ENCODE measurements at places on chromosomes 6 and 20.

GRCh38 chr6:46906776-46907175, 15.0 kb downstream of the ADGRF5 start:
- DNase-seq: no peak

DNA sequence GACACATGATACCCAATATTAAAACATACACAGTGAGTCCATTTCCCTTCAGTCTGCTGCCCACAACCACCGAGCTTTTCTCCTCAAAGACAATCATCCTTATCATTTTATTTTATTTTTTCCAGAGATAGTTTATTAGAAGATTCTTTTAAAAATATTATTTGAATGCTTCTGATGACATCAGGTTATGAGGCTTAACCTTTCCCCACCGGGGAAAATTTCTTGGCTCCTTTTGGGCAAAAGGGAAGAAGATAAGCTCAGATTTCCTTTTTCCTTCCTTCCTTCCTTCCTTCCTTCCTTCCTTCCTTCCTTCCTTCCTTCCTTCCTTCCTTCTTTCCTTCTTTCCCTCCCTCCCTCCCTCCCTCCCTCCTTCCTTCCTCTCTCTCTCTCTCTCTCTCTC, 149.5 kb upstream of the CITED2 start:
- no peak for DNase-seq

GRCh38 chr6:28864326-28864923, 59.4 kb downstream of the TRIM27 start:
- no peak for DNase-seq

DNA sequence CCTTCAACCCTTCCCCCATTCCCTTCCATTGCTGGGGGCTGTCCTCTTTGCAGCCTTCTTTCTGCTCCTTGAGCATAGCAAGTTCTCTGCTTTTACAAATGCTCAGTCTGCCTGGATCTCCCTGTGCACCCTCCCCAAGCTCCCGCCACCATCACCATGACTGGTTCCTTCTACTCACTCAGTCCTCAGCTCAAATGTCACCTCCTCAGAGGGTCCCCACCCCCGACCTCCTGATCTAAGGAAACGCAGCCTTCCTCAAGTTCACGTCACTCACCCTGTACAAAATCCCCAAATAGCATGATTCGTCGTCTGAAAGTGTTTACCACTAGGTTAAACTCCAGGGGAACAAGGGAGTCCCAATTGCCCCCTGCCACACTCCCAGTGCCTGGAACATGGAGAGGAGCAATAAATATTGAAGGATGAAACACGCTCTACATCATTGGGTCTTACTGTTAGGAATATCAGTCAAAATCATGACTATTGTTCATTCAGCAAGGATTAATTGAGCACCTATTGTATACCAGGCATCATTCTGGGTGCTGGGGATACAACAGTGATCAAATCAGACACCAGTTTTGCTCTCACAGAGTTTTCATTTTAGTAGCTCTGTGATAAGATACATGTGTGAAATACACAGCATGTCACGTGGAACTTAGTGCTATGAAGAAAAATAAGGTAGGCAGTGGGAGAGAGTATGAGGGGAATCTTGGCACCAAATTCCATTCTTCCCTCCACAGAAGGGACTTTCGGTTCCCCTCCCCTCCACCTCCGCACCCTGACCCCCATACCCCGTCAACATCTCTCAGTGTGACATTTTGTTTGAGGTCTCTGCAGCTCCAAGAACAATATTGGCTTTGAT, 15.6 kb downstream of the TP53RK start:
- no peak for DNase-seq

DNA sequence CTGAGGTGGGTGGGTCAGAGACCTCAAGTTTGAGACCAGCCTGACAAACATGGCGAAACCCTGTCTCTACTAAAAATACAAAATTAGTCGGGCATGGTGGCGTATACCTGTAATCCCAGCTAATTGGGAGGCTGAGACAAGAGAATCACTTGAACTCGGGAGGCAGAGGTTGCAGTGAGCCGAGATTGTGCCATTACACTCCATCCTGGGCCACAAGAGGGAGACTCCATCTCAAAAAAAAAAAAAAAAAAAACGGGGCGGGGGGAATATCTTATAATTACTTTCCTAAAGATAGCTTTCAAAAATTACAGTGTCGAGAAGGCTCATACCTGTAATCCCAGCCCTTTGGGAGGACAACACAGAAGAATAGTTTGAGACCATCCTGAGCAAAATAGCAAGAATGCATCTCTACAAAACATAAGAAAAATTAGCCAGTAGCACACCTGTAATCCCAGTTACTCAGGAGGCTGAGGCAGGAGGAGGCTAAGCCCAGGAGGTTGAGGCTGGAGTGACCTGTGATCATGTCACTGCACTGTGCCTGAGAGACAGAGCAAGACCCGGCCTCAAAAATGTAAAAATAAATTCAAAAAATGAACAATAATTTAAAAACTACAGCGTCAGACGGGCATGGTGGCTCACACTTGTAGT, 25.8 kb downstream of the CBFA2T2 start:
- DNase-seq: peak; percentile 49

DNA sequence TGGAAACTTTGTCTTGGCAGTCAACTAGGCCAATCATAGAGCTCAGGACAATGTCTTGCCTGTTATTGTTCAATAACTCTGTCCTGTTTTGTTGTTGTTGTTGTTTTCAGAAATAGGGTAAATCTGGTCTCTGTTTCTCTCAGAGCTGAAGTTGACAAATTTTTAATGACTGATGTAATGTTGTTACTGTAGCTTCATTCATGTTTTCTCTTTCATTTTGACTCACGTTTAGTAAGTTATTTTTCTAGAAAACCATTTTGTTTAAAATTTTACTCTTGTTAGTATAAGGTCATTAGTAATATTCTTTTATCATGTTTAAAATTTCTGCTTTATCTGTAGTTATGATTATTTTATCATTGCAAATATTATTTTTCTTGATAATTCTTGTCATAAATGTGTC, 51.6 kb upstream of the GRIK2 start:
- DNase-seq: no peak

DNA sequence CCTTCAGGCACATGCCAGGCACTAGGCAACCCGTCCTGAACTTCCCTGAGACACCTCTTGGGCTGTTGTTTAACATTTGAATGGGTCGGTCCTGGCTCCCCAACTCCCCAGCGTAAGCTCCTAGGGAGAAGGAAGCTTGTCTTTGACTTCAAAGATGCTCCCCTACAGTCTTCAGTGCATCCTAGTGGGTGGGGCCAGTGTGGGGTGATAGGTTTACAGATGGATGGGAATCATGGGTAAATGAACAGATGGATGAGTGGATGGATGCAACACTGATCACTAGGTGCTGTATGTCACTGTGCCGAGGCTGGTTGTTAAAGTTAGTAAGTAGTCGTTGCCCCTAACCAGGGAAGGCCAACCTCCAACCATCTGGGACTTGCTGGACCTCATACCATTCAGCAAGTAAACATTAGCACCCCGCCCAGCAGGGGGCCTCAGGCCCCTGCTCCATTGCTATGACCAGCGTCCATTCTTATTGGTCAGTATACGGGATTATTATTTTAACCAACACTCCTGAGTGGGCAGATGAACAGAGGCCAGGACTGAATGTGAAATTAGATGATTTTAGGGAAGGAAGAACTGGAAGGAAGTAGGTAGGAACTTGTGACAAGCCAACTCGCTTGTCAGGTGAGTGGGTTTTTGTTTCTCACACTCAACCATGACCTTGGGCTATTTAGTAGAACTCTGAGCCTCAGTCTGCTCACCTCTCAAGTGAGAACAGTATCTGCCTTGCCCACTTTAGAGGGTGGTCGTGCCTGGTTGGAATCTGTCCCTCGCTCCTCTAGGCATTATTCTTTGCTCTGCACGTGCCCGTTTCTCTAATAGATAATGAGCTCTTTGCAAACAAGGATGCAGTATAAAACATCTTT, 82.9 kb upstream of the FOXP4 start:
- DNase-seq: peak; percentile 55

DNA sequence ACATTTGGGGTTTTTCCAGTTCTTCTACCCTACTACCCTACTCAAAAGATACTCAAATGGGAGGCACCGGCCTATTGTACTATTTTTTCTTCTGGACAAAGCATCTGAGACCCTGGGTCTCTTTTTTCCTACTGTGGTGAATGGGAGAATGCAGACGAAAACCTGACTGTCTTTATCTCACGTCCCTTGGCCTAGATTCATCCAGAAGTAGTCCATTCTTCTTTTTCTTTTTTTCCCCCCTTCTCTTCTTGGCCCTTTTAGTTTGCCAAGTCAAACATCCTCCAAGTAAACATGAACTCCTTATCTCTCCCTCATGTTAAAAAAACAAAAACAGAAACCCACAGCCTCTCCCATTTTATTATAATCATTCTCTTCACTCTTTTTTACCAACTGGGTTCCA, 8.7 kb upstream of the ILRUN start:
- DNase-seq: no peak

GRCh38 chr6:158571826-158572652, 12.1 kb downstream of the TMEM181 start:
- DNase-seq: no peak

GRCh38 chr20:39903806-39904465, 785.1 kb downstream of the MAFB start:
- no peak for DNase-seq

GRCh38 chr6:156662025-156662445, 115.1 kb upstream of the ARID1B start:
- DNase-seq: peak; percentile 52

DNA sequence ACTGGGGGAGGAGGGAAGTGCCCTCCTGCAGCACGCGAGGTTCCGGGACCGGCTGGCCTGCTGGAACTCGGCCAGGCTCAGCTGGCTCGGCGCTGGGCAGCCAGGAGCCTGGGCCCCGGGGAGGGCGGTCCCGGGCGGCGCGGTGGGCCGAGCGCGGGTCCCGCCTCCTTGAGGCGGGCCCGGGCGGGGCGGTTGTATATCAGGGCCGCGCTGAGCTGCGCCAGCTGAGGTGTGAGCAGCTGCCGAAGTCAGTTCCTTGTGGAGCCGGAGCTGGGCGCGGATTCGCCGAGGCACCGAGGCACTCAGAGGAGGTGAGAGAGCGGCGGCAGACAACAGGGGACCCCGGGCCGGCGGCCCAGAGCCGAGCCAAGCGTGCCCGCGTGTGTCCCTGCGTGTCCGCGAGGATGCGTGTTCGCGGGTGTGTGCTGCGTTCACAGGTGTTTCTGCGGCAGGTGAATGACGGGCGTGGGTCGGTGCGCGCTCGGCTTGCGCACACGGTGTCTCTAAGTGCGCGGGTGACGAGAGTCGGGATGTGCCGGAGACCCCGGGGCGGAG, at the start of gene CDKN1A:
Gene CDKN1A (plus strand): TSS at position 227 of the 555 bp plus-strand sequence. CDS start 5,388 bp downstream, outside the sequence.
- peak; percentile 99 for DNase-seq

GRCh38 chr20:58251348-58251978, 23.0 kb upstream of the ANKRD60 start:
- DNase-seq: no peak

GRCh38 chr6:137652961-137653705, 158.9 kb upstream of the OLIG3 start:
- peak; percentile 98 for DNase-seq

DNA sequence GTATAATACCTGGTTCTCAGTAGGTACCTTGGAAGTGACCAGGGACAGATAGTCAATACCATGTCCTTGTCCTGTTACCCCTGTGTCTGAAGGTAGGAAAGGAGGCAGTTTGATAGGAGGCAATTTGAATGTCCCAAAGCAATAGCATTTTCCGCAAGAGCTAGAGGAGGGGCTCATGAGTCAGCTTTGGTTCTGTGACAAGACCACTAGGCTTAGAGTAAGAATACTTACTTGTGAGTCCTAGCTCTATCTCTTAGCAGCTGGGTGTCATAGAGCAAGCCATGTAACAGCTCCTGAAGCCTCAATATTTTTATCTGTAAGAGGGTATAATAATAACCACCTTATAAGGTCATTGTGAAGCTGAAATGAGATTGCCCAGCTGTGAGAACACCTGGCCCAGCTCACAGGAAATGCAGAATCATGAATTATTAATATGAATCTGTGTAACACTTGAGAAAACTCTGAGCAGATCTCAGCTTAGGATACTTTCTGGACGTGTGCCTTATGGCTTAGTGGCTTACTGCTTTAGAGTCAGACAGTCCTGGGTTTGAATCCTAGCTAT, 58.6 kb downstream of the DAAM2 start:
- DNase-seq: no peak

DNA sequence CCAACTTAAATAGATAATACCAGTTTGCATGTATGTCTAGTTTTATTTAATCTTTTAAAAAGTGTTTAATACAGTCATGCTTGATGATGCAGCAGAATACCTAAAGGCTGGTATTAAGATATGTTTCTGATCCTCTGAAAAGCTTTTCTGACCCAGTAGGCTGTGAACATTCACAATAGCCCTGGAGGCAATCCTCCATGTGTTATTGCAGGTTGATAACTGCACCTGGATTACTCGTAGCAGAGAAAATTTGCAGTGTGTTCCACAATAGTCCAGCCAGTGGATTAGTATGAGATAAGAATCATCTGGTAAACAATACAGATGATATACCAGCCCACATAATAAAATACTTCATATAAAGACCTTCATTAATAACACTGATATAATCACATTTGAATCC, 178.9 kb upstream of the RNF217 start:
- DNase-seq: peak; percentile 17

DNA sequence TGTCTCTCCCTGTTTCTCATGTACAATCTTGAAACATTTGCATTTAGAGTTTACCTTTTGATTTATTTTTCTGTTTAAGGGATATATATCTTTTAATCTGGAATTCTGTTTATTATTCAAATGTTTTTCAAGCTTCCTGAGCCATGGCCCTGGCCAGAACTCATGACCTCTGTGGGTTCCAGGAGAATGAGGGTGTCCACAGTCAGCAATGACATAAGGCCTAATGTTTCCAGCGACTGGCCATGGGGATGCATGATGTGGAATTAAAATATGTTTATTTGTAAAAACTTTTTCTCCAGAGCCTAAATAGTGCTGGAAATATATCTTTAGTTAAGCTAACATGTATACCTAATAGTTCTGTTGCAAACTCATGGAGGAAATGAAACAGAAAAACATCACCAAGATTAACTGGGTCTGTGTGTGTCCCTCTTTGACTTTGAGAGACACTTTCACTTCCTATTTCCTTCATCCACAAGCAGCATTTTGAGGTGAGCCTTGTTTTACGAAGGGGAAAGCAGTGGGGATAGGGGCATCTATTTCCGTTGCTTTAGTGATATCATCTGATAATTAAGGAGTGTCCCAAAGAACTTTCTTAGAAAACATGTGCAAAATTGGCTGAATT, 87.6 kb downstream of the SMOC2 start:
- no peak for DNase-seq
